IgD-negative memory B cell (primary cell): ENCODE measurements at places on chromosomes 5 and 9. TPM values are rescaled to one million over a fixed set of nuclear protein-coding genes. Genes with fewer than 3 reads are reported as not detected.

The CCDC183 gene
- 0.78 TPM for polyA plus RNA-seq

The SLC35D2 gene
- 11.0 TPM for polyA plus RNA-seq

The C9orf153 gene
- 0.14 TPM for polyA plus RNA-seq

The CCNJL gene
- polyA plus RNA-seq, result not detected

The POU5F2 gene
- polyA plus RNA-seq, result 0.08 TPM

The ADAMTS2 gene
- polyA plus RNA-seq, result not detected

The KIAA0825 gene
- polyA plus RNA-seq, result 0.84 TPM

The CKMT2 gene
- not detected for polyA plus RNA-seq

The NRARP gene
- polyA plus RNA-seq, result not detected

The C1QTNF3 gene
- 0.81 TPM for polyA plus RNA-seq

The HTR1A gene
- polyA plus RNA-seq, result not detected

The ALDOB gene
- 0.31 TPM for polyA plus RNA-seq

The VCAN gene
- 1.6 TPM for polyA plus RNA-seq

The SPATA6L gene
- polyA plus RNA-seq, result not detected

The CD72 gene
- polyA plus RNA-seq, result 51.9 TPM

The PCDHGB2 gene
- polyA plus RNA-seq, result 0.21 TPM
